ENCODE measurements at places on chromosomes 1 and 21.

GRCh38 chr1:101567582-101568189 lies 330.9 kb downstream of the S1PR1 start:
- no peak for DNase-seq

GRCh38 chr1:92901126-92901525 lies 60.1 kb downstream of the DIPK1A start:
- DNase-seq, result no peak

DNA sequence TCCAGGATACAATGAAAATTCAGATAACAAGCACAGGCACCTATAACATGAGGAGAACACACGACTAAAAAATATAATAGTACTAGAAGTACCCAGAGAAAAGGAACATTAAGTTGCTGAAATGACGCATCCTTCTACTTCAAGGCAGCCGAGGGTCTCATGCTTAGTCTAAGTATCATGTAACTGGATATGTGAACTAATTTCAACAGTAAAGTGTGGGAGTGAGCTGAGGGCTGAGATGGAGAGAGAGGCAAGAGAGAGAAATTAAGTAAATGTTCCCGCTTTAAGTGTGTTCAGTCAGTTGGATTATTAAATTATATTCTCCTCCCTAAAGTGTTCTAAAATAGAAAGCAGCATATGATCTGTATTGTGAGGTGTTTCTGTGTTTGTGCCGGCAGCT lies 152.2 kb upstream of the KRTAP19-8 start:
- DNase-seq, result no peak

DNA sequence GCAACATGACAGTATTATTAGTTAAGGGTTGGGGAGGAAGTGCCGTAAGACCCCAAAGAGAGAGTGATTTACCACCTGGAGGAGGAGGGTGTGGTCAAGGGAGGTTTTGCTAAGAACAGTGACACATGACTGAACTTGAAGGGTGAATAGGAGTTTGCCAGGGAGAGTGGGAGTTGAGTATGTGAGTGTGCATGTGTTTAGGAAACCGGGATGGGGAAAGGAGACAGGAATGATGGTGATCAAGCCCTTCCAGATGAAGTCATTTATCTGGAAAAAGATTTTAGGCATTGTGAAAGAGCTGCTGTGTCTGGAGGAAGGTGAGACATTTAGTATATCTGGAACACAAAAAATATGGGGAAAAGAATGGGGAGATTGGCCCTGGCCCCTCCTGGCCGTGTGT lies 28.1 kb upstream of the IL10 start:
- no peak for DNase-seq

GRCh38 chr1:203288400-203288799 lies 16.9 kb upstream of the BTG2 start:
- DNase-seq, result no peak

DNA sequence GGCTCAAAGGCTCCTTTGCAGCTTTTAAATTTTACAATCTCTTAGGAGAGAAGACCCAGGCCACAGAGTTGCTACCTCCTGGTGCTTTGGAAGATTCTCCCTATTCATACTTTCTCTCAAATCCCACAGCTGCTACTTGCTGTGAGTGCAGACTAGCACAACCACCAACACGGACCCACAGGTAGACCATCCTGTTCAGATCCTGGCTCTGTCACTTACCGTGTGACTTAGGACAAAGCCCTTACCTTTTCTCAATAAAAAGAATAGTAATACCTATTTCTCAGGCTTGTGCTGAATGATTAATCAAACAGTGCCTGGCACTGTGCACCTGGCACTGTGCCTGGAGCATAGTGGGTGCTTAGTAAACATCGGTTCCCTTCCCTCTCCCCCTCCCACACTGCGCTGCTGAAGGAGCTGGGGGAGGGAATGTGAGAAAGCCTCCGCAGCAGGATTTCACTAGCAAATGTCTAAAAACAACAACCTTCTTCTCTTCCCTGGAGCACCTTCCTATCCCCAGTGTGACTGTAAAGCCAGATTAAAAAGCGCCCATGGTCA lies 81.7 kb downstream of the PGM1 start:
- DNase-seq, result no peak

DNA sequence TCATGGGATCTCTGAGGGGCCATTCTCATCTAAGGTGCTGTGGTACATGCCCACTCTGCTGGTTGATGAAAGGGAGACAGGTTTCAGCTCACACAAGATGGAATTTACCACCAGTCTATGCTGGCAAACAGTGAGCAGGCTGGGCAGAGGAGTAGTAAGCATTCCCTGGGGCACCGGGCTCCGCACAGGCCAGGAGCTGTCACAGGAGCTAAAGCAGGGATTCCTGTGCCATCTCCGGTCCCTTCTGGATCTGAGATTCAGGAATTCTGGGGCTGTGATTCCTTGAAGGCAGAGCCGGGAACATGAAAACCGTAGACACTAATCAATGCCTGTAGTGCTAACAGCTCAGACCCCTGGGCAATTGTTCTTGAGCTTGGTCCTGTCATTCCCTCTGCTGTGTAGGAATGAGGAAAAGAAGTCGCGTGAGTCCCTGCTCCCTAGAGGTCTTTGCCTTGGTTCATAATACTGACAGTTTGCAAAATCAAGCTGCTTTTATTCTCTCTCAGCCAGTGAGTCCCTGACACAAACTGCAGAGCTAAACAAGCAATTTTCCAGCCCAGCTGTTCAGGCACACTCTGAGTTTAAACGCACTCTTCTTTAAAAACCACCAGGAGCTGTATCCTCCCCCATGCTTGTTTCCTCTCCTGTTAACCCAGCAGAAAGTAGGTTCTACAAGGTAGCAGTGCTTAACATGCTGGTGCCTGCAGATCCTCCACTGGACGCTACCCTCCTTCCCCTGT lies 52.5 kb downstream of the MDM4 start:
- DNase-seq, result no peak

DNA sequence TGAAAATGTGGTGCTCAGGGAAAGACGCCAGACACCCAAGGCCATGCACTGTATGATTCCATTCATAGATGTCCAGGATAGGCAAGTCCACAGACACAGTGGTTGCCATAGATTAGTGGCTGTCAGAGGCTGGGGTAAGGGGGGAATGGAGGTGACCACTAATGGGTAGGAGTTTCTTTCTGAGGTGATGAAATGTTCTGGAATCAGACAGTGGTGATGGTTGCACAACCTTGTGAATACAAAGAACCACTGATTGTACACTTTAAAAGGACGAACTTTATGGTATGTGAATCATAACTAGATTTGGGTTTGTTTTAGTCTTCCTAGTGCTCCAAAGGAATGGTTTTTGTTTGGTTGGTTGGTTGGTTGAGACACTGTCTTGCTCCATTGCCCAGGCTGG lies 51.7 kb downstream of the PRAMEF20 start:
- DNase-seq, result no peak

DNA sequence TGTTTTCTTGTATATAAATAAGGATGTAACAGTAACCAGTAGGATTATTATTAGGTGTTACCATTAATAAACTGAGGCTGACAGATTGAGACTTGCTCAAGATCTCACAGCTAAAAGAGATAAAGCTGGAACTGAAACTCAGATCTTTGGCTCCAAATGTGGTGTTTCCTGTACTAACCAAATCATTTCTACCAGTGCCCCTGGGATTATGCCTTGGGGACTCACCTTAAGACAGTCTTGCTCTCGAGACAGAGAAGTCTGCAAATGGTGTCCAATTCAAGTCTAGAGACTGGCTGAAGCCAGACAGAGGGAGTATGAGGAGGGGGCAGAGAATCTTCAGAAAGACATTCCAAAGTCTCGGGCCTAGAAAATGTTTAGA lies 593 bp upstream of the CD53 start:
- DNase-seq, result no peak

DNA sequence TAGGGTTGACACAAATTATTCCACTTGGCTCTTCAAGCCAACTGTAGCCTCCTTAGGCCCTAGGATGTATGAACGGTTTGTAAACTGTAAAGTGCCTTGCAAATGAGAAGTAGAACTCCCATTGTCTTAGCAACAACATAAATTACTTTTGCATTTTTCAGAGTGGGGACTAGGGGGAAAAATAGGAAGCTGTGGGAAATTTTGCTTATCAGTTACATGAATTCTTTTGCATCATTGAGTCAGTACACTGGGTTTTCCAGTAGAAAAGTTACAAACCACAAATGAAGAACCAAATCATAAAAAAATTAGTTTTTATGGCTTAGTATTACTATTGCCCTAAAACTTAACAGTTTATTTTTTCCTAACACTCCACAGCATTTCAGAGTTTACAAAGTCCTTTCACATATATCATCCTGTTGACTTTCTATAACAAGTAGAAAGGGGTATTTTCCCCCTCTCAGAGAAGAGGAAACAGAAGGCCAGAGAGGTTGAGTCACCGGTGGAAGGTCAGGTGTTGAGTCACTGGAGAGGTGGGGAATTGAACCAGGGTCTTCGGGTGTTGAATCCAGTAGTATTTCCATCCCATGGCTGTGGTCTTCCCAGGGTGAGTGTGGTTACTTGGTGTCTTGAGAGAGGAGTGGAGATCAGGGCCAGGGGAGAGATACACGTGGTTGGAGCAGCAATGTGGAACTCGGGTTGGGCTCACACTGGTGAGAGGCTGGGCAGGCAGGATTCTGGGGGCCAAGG lies 71.9 kb upstream of the USP24 start:
- DNase-seq, result no peak

DNA sequence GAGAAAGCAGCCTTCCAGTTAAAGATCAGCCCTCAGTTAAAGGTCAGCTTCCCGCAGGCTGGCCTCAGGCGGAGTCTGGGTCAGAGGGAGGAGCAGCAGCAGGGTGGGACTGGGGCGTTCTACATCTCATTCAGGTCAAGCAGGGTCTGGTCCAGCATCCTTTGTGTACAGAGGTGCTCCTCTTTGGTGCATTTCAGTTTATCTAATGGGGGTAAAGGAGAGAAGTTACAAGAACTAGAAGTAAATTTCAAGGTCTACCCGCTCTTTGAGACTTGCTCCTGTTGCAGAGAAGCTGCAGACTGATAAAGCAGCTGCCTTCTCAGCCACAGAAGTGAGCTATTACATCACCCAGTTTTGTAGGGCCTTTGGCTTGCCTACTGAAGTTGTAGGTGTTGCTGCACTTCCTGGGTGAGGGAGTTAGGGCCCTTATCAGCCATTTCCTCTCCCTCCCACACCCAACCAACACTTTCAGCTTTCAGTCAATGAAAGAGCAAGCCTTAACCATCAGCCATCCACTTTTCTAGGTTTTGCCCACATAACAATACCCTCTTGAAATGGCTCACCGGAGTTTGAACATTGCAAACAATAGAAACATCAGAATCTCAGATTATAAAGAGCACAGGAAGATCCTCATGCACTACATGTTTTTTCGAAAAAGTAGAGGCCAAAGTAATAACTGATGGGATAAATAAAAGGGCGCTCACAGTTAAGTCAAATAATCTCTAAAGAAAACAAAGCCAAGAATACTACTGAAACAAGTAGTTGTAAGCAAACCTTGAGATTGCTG lies 2.8 kb upstream of the NUP210L start:
- no peak for DNase-seq

DNA sequence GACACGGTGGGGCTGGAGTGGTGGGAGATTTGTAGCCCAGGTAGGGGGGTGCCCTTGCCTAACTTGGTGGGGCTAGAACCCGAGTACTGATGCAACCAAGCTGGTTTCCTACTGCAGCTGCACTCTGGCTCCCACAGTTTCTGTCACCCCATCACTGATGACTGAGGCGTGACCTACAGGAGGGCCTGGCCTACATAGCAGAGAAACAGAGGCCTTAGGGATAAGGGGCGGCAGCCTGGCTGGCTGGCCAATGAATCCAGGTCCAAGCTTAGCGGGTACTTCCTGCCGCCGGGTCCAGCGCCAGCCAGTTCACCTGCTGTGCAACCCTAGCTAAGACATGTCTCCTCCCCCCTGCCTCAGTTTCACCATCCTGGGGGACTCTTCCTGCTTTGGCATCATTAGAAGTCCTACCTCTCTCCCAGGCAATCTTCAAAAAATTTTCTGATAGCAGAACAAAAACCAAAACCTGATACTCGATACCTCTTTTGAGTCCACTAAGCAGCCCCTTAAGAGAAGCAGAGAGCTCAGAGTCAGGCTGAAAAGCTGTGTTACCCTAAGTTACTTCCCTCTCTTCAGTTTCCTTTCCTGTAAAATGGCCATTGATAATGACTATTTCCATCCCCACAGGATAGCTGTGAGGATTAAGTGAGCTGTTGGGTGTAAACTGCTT lies 27.3 kb upstream of the RNF19B start:
- no peak for DNase-seq

DNA sequence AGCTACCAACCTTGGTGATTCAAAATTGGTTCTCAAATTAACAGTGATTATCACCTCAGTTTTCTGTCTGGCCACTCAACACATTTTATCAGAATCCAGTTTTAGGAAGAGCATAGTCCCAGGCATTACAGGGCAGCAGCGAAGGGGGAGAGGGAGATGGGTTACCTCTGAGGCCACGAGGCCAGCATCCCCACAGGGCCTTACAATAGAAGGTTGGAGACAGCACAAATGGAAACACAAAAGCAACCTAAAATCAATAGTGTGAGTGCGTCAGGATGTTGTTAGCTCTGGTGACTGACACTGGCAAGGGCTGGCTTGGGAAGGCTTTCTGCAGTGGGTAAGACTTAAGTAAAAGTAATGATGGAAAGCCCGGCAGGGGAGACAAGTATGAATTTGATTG lies 79.5 kb downstream of the JAK1 start:
- no peak for DNase-seq

GRCh38 chr1:105419030-105419429 lies 1637.4 kb upstream of the PRMT6 start:
- no peak for DNase-seq

- no peak for DNase-seq
Observed at GRCh38 chr1:168285521-168285790, 4.8 kb downstream of the TBX19 start.

DNA sequence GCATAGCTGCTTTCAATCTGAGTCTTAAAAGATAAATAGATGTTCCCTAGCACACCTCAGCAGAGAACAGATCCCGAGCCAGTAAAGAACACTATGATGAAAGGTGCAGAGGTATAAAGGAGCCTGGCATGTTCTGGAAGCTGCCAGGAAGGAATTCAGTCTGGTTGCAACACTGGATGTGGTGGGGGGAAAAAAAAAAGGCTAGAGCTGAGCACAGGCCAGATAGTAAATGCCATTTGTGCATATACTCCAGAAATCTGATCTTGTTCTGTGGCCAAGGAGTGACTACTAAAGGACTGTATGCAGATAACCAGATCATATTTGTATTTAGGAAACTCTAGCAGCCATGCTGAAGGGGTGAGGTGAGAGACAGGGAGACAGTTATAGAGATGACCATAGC lies 240.3 kb downstream of the VAV3 start:
- DNase-seq, result no peak

DNA sequence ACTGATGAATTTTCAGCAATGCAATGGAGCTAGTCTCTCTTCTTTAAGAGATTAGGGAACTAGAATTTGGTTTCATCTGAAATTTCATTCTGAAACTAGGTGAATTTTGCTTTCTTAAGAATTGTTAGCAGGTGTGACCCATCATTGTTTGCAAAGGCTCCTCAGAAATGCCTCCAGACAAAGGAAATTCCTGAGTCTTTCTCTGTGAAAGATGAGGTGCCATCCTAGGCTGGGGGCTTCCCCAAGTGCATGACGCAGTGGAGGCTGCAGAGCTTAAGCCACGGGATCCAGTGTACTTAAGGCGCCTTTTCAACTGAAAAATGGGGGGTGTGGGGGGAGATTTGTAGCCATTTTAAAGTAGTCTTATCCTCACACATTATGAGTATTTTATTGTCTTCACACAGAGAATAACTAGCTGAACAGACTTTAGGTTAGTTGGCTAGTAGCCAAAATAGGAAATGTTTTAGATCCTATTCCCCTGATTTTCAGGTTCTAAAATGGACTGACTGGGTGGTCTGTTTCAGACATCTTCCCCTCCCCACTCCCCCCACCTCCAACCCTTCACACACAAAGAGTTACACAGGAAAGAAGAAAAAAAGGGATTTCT lies 202.0 kb downstream of the NFIA start:
- DNase-seq, result no peak

- peak; percentile 10 for DNase-seq
Observed at GRCh38 chr1:45802343-45803298, 791 bp upstream of the MAST2 start.

- no peak for DNase-seq
Observed at GRCh38 chr1:69911301-69911801, 294.0 kb downstream of the LRRC40 start.
